GM23338 (cell line): ENCODE measurements at places on chromosomes 12 and 14. TPM values are rescaled to one million over a fixed set of nuclear protein-coding genes. Genes with fewer than 3 reads are reported as not detected.

Gene DHRS4L2
- 6.2 and 6.7 TPM in 2 replicates for total RNA-seq

Gene GRIN2B
- 3.0 and 5.9 TPM in 2 replicates for total RNA-seq

Gene NPFF
- 0.69 TPM in 1 of 2 replicates, not detected in the other for total RNA-seq

GRCh38 chr14:28760431-28760996 lies 6.1 kb upstream of the FOXG1 start:
- DNase-seq: no peak

DNA sequence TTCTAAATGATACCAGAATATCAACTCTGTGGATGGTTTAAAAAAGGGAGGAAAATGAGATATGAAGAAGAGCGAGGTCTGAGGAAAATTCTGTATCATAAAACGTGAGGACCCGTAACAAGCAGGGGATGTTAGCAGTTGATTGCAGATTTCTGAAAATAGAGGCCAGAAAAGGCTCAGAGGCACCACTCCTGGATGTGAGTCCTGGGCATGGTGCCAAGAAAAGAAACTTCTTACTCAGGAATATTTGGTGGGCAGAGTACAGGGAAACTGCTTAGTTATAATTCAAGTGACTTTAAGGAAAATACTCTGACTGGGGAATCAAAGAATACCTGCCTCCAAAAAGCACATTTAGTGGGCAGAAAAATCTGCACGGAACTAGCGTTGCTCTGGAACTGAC lies 85.5 kb downstream of the PRICKLE1 start:
- no peak for DNase-seq

- peak; percentile 5 for DNase-seq
Observed at GRCh38 chr14:83548061-83548839, 1981.7 kb upstream of the FLRT2 start.

GRCh38 chr14:104957146-104958113 lies 20.7 kb downstream of the AHNAK2 start:
- DNase-seq: no peak

DNA sequence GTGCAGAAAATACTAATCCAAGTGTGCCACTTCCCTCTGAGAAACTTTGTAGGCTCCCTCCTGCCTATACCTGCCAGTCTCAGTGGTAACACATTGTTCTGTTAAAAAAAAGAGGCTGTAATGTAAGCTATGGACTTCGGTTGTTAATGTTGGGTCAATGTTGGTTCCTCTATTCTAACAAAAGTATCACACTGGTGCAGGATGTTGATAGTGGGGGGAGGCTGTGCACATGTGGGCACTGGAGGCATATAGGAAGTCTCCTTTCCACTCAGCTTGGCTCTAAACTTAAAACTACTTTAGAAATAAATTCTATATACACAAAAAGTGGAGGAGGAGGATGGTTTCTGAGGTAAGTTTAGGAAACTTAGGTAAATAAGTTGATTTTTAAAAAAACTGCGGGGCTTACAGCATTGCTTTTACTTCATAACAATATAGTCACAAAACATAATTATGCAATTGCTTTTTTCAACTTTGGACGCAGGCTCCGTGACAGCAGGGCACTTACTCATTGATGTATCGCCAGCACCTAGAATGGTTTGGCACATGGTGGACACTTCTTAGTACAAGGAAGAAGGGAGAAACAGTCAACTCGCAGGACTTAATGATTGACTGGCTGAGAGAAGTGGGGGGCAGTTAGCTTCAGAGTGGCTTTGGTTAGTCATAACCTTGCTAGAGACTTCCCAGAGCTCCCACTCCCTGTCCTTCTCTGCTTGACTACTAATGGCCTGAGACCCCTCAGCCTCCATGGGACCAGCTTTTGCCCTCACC lies 7.9 kb upstream of the NYNRIN start:
- DNase-seq: no peak

- no peak for DNase-seq
Observed at GRCh38 chr14:72559669-72560255, 334.1 kb downstream of the DPF3 start.

DNA sequence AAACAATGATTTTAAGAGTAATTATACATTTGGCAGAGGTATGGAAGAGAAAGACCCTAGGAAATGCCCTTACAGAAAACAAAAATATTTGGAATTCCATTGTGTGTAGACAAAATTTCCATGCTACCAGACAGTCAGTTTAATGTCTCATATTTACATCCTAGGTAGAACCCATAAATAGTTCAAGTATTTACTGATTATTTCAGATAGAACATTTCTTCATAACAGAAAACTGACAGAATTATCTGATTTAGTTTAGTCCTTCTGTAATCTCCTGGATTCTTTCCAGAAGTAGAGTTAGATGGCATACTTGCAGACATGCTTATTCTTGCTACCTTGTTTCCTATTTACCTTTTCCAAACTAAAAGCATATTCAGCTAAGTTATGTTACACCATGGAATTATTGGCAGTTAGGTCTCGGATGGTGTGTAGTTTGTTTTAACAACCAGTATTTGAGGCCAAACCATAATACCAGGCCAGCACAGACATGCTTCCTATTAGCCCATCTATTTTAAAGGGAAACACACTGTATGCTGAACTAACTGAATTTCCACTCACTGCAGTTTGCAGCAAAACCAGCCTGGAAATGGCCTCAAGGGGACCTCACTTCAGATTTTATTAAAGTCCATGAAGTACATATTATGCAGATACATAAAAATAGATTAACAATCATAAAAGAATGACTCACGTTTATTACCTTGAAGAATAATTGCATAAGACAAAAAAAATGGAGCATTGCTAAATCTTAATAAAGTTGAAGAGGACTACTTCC lies 126.6 kb upstream of the LRIG3 start:
- no peak for DNase-seq

DNA sequence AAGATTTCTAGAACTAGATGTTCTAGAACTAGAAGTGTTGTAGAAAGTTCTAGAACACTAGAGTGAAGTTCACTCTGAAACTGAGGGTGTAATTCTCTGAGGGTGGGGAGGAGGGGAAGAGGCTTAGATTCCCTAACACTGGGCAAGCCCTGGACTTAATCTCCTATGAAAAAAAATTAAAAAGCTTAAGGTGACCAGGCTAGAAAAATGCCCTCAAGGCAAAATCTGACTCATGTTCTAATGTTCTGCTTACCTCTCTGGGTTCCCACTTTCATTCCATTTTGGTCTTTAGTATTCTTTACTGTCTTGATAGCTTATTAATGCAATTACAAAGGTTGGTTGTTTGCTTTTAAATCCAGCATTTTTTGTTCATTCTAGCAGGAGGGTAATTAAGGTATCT lies 101.5 kb downstream of the KICS2 start:
- no peak for DNase-seq
